ENCODE measurements at places on chromosomes 4 and X. TPM values are rescaled to one million over a fixed set of nuclear protein-coding genes. Genes with fewer than 3 reads are reported as not detected.

DNA sequence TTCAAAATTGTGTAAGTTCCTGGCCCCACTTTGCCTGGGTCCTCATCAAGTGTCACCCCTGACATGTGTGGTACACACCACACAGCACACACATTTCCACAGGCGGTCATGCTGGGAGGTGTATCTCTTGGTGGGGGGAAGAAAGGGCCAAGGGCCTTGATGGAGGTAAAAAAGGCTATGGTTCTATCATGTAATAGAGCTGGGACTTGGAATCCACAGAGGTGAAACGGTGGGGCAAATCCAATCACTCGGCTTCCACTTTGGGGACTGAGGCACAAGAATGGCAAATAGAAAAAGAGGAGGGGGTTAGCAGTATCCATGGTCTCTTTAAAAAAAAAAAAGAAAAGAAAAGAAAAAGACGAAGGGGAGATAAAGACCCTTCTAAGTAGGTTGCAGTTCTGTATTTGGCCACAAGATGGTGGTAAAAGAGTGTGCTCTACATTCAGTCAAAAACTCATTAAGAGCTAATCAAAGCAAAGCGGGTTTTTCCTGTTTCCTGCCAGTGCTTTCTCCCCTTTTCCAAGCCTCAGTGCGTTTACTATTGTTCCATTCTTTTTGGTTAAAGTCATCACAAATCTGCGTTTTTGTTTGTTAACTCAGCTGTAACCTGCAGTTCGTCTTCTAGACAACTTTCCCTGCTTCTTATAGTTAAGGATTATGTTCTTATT is 37.0 kb upstream of the ATP6AP2 start:
- peak; percentile 65 for DNase-seq

DNA sequence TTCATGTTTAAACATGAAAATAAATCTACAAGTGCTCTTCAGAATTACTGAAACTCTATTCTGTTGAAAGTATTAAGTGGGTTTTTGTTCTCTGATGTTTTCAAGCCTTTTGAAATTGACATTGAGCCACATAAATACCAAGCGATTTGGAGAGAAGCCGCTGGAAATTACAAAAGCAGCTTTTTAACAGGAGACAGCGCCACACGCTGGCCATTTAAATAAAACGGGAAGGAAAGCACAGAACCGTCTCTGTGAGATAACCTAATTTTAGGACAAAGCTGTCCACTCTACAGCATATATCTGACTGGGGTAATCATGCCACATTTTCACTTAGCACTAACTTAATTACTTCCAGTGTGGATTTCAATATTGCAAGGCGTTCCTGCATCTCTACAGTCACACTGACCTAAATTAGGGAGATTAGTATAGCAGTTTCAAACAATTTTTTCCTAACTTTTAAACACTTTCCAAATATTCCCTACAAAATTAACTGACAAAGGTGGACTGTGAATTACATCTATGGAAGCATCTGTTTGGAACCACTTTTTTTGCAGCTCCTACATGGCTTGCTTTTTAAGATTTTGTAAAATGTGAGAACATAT is 6.8 kb upstream of the ANOS1 start:
- peak; percentile 45 for DNase-seq

- no peak for DNase-seq
Measured at GRCh38 chr4:178415925-178416324, 973.7 kb upstream of the AGA start.

- peak; percentile 24 for DNase-seq
Measured at GRCh38 chrX:17788439-17788838, 51.1 kb downstream of the SCML1 start.

GRCh38 chrX:136975684-136976470 is 57.9 kb downstream of the GPR101 start:
- DNase-seq = no peak

The LGI2 gene
- not detected for total RNA-seq

The GPR173 gene
- total RNA-seq = 0.44 TPM
